ENCODE measurements at places on chromosomes 3 and 15. TPM values are rescaled to one million over a fixed set of nuclear protein-coding genes. Genes with fewer than 3 reads are reported as not detected.
A peak's percentile ranks its signal among the peaks of the same experiment; 100 is the strongest.

USP50 gene
- total RNA-seq, result 2.0 TPM

DNA sequence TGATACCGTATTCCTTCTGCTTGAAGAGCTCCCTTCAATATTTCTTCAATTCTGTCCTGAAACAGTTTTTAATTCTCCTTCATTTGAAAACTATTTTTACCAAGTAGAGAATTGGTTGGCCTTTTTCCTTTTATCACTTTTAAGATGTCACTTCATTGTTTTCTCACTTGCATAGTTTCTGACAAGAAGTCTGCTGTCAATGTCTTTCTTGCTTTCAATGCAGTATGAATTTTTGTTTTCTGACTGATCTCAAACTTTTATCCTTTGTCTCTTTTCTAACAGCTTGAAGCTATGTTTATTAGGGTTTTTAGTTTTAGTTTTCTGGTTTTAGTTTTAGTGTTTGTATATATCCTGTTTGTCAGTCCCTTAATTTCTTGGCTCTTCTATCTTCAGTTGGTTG lies 364.8 kb upstream of the TPRG1 start:
- H3K27ac ChIP-seq, result no peak overlapping the region
- no peak overlapping the region for H3K4me3 ChIP-seq
- peaks cover 5% of the 10 kb centered on the region for H3K4me1 ChIP-seq
- no peaks in the 10 kb centered on the region for H3K27me3 ChIP-seq
- H3K36me3 ChIP-seq, result no peaks in the 10 kb centered on the region

DNA sequence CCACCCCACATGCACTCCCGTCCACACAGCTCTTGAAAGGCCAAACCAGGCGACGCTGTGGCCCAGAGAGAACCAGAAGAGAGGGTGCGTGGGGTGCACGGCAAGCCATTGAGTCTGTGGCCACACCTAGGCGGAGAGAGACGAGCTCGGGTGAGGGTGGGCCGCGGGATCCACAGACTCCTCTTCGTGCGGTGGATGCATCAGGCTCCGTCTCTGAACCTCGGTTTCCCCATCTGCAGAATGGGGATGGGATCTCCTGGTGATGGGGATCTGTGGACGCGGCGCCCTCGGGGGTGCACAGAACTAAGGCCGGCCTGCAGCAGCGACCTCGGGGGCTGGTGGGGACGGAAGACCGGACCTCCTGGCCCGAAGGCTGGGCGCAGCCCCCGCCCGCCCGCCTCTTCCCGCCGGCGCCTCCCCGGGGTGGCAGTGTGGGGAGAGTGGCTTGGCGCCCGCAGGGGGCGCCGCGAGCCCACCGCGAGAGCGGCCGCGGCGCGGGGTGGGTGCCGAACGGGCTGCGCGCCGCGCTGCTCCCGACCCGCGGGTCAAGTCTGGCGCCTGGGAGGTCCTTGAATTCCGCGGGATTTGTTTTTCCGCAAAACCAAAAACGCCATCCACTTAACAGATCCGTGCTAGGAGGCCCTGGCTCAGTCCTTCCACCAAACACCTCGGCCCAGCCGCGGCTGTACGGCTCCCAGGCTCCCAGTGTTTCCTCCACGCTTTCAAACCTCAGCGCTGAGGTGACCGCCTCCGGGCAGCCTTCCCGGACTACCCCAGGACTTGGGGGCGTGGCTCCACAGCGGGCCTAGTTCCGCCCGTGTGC lies 13.2 kb upstream of the ADPGK start:
- DNase-seq, result no peak
- no peak overlapping the region for H3K27ac ChIP-seq
- H3K4me1 ChIP-seq, result no peaks in the 10 kb centered on the region
- H3K27me3 ChIP-seq, result no peaks in the 10 kb centered on the region

GRCh38 chr15:76512971-76513370 lies 176.4 kb downstream of the ISL2 start:
- H3K27me3 ChIP-seq, result no peaks in the 10 kb centered on the region
- no peaks in the 10 kb centered on the region for H3K36me3 ChIP-seq
- DNase-seq, result no peak
- no peak overlapping the region for H3K27ac ChIP-seq
- no peak overlapping the region for H3K4me3 ChIP-seq

DNA sequence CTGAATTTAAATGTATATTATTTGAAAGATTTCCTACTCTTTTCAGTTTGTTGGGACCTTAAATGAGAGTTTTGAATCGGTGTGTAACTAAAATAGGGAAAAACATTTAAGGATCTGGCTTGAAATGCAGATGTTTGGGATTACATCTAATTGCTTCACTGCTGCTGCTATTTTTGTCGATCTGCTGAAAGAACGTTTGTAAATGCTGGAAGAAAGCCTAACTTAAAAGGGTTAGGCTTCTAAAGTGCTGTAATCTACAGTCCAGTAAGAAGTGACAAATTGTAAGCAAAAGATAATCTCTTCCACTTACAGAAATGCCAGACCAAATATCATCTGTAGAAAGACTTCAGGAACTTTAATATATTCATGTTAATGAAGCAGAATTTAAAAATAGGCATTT lies 691.6 kb downstream of the ZNF385D start:
- no peaks in the 10 kb centered on the region for H3K27me3 ChIP-seq
- H3K36me3 ChIP-seq, result no peaks in the 10 kb centered on the region
- no peak overlapping the region for H3K4me3 ChIP-seq
- DNase-seq, result no peak
- no peak overlapping the region for H3K27ac ChIP-seq
- H3K4me1 ChIP-seq, result no peaks in the 10 kb centered on the region

GRCh38 chr15:39184701-39185390 lies 396.0 kb upstream of the THBS1 start:
- H3K4me1 ChIP-seq, result peaks cover 4% of the 10 kb centered on the region
- no peaks in the 10 kb centered on the region for H3K27me3 ChIP-seq
- H3K36me3 ChIP-seq, result no peaks in the 10 kb centered on the region
- no peak overlapping the region for H3K4me3 ChIP-seq

GRCh38 chr3:140420621-140421357 lies 257.1 kb upstream of the TRIM42 start:
- H3K27ac ChIP-seq, result no peak overlapping the region
- H3K4me3 ChIP-seq, result no peak overlapping the region
- H3K4me1 ChIP-seq, result no peaks in the 10 kb centered on the region
- no peaks in the 10 kb centered on the region for H3K27me3 ChIP-seq

GRCh38 chr15:60553163-60553562 lies 74.2 kb upstream of the ICE2 start:
- H3K4me1 ChIP-seq, result no peaks in the 10 kb centered on the region
- no peaks in the 10 kb centered on the region for H3K36me3 ChIP-seq
- no peak overlapping the region for H3K27ac ChIP-seq
- H3K4me3 ChIP-seq, result no peak overlapping the region
- DNase-seq, result no peak

PKM gene
- 132 TPM for total RNA-seq

IL5RA gene
- total RNA-seq, result under 0.01 TPM

- no peak overlapping the region for H3K4me3 ChIP-seq
- no peaks in the 10 kb centered on the region for H3K4me1 ChIP-seq
- no peak overlapping the region for H3K27ac ChIP-seq
- H3K27me3 ChIP-seq, result no peaks in the 10 kb centered on the region
- DNase-seq, result no peak
- H3K36me3 ChIP-seq, result no peaks in the 10 kb centered on the region
Measured at GRCh38 chr3:127008236-127008635, 25.3 kb downstream of the PLXNA1 start.

AQP9 gene
- total RNA-seq, result 1.5 TPM

DNA sequence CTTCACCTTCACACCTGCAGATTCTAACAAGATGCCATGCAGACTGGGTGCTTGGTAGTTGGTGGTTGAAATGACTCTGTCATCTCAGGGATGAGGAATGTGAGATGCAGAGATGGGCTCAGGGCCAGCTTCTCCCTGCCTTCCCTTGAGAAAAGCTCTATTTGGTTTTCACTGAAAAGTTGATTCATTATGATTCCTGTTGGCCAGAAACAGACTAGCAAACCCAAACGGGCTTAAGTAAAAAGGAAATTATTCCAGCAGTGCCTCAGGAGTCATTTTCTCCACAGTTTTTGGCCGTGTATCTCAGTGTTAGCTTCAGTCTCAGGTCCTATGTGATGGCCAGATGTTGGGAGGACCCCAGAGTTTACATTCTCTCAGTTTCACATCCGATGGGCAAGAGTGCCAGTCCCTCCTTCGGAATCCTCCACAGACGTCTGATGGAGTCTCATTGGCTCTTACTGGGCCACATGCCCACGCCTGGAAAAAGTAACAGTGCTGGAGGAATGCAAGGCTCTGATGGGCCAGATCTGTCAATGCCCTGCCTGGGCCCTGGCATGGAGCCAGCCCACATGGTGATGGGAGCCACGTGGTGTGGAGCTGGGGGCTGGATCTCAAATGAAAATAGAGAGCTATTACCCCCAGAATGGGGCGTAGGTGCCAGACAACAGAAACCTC lies 22.3 kb upstream of the SACM1L start:
- DNase-seq, result no peak
- no peaks in the 10 kb centered on the region for H3K27me3 ChIP-seq
- H3K4me3 ChIP-seq, result no peak overlapping the region
- H3K27ac ChIP-seq, result peak overlapping the region; percentile 43

TRH gene
- total RNA-seq, result not detected

DNA sequence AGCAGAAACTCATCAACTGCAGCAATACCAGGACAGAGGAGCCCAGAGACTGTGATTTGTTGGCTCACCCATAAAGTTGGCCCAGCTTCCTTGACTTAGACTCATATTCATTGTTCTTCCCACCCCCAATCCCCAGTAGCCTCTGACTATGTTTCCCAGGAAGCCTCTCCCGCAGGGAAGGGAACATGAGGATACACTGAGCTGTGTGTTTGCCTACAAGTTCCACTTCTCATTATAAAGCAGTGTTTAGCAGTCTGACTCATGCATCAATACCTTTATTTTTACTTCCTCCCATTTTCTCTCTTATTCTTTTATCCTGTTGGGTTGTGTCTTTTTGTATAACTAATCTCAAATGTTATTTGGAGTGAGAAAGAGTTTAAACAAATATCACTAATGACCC lies 111.6 kb upstream of the PHLDB2 start:
- no peak overlapping the region for H3K27ac ChIP-seq
- no peaks in the 10 kb centered on the region for H3K4me1 ChIP-seq
- no peak overlapping the region for H3K4me3 ChIP-seq
- H3K27me3 ChIP-seq, result no peaks in the 10 kb centered on the region
- no peak for DNase-seq

XCR1 gene
- 0.15 TPM for total RNA-seq

PGBD4 gene
- total RNA-seq, result 1.8 TPM

ZBED2 gene
- total RNA-seq, result 0.35 TPM

DNA sequence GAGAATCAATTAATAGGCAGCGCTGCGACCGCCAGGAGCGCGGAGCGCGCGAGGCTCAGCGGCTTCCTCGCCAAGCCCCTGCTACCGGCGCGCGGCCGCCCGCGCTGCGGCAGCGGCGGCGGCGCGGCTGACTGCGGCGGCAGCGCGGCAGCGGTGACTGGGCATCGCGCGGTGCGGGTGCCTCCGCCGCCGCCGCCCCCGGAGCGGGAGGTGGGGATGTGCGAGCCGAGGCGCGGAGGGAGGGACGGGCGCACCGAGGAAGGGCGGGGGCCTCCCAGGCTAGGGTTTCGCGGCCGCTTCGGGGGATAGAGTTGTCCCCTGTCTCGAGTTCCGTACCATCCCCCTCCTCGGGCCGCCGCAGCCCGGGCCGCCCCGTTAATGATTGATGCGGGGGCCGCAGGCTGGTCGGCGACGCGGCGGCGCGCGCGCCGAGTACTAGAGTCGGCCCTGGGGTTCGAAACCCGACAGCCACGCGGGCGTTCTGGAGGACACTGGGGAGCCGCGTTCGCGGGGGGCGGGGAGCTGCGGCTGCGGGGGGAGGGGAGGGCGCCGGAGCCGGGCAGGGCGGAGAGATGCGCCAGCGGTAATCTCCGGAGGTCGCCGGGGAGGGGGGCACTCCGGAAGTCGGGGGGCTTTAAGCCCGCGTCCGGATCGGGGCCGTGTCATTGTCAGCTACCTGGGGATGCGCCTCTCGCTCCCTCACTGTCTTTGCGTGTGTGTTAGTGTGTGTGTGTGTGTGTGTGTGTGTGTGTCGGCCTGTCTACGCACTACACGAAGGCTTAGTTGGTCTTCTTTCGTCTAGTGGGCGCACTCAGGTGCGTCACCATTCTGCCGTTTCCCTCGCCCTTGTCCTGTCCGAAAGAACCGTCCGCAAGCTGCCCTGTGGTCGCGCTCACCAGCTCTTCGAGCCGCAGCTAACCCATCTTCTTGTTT lies at the start of gene PAQR9:
Gene PAQR9, minus strand, starts transcription at position 159 of the 933 bp plus-strand sequence. CDS start 338 bp downstream, outside the sequence.
- H3K27me3 ChIP-seq, result no peaks in the 10 kb centered on the region
- DNase-seq, result no peak
- H3K4me3 ChIP-seq, result peak within 1 kb of the TSS; percentile 38
- peaks cover 7% of the 10 kb centered on the region for H3K4me1 ChIP-seq

- H3K36me3 ChIP-seq, result no peaks in the 10 kb centered on the region
- H3K4me1 ChIP-seq, result no peaks in the 10 kb centered on the region
- no peak overlapping the region for H3K4me3 ChIP-seq
- no peak for DNase-seq
- H3K27ac ChIP-seq, result no peak overlapping the region
Measured at GRCh38 chr15:25407950-25408349, 30.9 kb downstream of the UBE3A start.

CRYGS gene
- 0.77 TPM for total RNA-seq

DNA sequence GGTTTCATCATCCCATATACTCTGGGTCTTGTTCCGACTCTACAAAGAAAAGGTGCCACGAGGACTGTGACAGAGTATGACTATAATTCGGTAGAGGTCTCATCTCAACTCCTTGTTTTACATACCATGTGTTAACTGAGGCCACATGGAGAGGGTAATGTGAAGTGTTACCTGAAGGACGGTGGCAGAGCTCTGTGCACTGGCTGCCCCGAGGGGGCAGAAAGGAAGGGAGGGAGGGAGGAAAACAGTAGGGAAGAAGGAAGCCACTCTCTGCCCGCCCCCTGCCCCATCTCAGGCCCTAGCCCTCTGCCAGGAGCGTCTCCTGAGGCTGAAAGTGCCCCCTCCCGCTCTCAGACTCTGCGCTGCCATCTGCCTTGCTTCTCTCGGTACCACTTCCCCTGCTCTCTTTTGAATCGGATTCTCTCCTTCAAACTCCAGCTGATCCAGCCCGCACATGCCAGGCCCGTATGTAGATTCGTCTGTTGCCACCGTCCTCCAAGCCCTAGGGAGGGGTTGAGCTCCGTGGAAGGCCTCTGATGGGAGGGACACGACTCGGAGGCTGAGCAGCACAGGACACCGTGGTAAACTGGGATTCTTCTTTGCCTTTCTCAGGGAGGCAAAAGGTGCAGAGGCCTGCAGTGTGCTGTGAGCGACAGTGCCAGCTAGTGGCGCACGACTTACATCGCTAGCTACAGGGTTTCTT lies 70.5 kb upstream of the ATP10A start:
- H3K4me3 ChIP-seq, result no peak overlapping the region
- no peaks in the 10 kb centered on the region for H3K27me3 ChIP-seq
- no peaks in the 10 kb centered on the region for H3K36me3 ChIP-seq
- peak; percentile 56 for DNase-seq
- H3K4me1 ChIP-seq, result no peaks in the 10 kb centered on the region
- no peak overlapping the region for H3K27ac ChIP-seq

THPO gene
- total RNA-seq, result 0.41 TPM

- peak within 1 kb of the TSS; percentile 96 for H3K4me3 ChIP-seq
- no peaks in the 10 kb centered on the region for H3K4me1 ChIP-seq
- DNase-seq, result peak; percentile 44
- H3K36me3 ChIP-seq, result no peaks in the 10 kb centered on the region
- H3K27ac ChIP-seq, result peak within 1 kb of the TSS; percentile 98
- H3K27me3 ChIP-seq, result no peaks in the 10 kb centered on the region
Measured at GRCh38 chr3:160755776-160756304, at the start of gene PPM1L. Gene PPM1L, plus strand, starts transcription at chr3:160756231.

CNTN6 gene
- 0.21 TPM for total RNA-seq

SI gene
- total RNA-seq, result not detected

PEX5L gene
- 0.07 TPM for total RNA-seq

TMEM40 gene
- total RNA-seq, result not detected
